ENCODE measurements at places on chromosomes 6 and 20.
A peak's percentile ranks its signal among the peaks of the same experiment; 100 is the strongest.

GRCh38 chr6:75931011-75931680, 141.3 kb downstream of the IMPG1 start:
- peak; percentile 66 for DNase-seq

DNA sequence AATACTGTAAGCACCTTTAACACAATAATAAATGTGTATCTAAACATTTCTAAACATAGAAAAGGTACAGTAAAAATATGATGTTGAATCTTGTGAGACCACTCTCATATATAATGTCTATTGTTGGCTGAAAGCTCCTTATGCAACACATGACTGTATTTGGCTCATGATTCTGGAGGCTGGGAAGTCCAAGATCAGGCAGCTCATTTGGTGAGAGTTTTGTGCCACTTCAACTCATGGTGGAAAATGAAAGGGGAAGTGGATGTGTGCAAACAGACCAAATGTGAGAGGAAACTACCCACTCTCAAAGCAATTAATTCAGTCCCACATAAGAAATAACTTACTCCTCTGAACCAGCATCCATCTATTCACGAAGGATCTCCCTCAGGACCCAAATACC, 257.7 kb upstream of the OPRM1 start:
- no peak for DNase-seq

GRCh38 chr6:145189836-145190235, 545.5 kb downstream of the EPM2A start:
- DNase-seq = no peak

- DNase-seq = no peak
These were observed 38.6 kb downstream of the PREX1 start for GRCh38 chr20:48789185-48789668.

DNA sequence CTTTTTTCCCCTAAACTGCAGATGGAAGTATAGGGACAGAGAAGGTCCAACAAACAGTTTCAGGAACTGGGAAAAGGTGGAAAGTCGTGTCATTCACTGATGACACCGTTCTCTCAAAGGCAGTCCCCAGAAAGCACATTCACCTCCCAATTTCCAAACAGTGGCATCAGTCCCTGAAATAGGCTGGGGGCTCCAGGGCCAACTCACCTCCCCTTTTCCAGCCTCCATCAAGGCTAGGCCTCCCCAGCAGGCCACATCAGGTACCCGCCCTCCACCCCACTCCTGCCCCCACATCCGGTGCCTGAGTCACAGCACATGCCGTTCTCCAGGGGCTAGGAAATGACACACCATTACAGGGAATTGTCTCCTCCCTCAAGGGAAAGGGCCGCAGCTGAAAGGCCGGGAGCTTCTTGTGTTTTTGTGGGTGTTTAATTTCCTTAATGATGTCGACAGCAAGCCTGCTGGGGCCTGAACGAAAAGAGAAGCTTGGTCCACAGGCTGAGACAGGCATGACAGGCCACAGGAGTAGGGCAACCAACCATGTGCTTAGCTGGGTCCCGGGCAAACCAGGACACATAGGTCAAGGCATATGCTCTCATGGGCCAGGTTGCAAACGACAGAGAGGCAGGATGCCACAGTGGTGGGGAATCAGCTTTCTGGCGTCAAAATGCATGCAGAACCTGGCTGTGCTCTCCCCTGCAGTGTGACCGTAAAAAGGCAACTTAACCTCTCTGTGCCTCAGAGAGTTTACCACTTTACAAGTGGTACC, 39.2 kb downstream of the ZMYND8 start:
- peak; percentile 78 for DNase-seq

DNA sequence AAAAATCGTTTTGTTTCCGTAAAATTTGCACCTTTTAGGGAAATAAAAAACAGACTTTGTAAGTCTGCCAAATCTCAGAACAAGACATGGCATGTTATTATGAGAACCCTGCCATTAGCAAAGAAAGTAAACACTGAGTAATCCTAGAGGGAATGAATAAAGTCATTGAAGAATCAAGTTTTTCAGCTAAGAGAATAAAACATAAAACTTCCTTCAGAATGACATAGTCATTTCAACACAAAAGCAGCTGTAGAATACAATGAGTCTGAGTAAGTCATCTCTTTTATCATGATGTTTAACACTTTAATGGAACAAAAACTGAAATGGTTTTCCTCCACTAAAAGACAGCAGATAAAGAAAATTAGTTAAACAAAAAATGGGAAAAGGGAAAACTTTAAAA, 10.3 kb upstream of the DST start:
- DNase-seq = no peak

GRCh38 chr6:128487055-128487454, 33.3 kb downstream of the PTPRK start:
- DNase-seq = no peak

DNA sequence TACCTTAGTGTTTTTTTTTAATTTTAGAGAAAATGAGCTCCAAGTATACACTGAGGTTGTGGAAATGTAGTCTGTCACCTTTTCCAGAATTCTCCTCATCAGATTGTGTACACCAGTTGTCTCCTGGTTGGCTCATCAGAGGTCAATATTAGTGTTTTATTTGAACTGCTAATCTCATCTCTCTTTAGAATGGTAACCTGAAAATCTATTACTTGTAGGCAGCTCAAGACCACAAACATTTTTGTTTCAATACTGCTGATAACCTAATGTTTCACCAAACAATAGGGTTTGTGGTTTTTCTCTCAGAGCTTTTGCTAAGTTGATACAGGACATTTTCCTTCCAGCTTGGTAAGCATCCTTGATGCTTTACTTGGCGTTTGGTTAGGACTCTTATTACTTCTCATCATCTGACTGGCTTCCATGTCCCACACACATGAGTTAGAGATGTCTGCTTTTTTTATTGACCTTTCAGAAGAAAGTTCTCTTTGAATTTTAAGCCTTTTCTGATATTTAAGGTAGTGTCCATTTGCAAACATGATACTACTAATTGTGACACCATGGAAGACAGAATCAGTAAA, 15.1 kb downstream of the ADGRG6 start:
- no peak for DNase-seq

Measured in eye (tissue), 1 donor.